ENCODE measurements at places on chromosomes 6 and 20.

- DNase-seq: no peak
These were observed 17.2 kb upstream of the FAM50B start for GRCh38 chr6:3831761-3832530.

- peak; percentile 29 for DNase-seq
These were observed 742 bp downstream of the TBCC start for GRCh38 chr6:42745083-42745639.

GRCh38 chr6:144467921-144468320 is 182.8 kb downstream of the UTRN start:
- DNase-seq: no peak

DNA sequence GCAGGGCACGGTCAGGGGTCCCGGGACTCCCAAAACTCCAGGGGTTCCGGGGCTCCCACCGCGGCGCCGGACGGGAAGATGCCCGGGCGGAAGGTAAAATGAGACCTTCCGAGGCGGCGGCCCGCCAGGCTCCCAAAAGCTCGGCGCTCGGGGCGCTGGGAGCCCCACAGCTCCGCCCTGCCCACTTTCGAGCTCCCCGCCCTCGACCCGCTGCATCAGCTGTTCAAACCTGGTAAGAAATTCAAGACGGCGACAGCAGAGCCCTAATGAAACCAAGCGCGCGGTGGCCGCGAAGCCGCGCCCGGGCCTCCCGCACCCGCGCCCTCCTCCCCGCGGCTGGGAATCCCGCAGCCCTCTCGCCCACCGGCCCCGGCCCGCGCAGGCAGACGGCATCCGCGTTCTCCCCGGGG is 369 bp downstream of the SLC4A11 start:
- peak; percentile 26 for DNase-seq

- DNase-seq: no peak
These were observed 154.8 kb upstream of the KCNQ5 start for GRCh38 chr6:72466971-72467566.

GRCh38 chr20:973785-974194 is 28.3 kb downstream of the RSPO4 start:
- peak; percentile 79 for DNase-seq

DNA sequence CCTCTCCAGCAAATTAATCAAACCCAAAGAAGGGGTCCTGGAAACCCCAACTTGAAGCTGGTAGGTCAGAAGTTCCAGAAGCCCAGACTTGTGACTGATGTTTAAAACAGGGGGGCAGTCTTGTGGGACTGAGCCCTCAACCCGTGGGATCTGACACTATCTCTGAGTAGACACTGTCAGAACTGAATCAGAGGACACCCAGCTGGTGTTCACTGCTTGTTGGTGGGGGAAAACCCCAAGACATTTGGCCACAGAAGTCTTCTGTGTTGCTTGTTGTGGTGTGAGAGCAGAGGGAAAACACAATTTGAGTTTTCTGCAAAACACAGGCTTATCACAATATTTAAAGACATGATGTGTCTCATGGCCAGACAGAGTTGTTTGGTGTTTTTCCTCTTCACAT is 29.9 kb downstream of the KIF13A start:
- peak; percentile 65 for DNase-seq

- no peak for DNase-seq
These were observed 375.2 kb downstream of the CD109 start for GRCh38 chr6:74071214-74071613.

DNA sequence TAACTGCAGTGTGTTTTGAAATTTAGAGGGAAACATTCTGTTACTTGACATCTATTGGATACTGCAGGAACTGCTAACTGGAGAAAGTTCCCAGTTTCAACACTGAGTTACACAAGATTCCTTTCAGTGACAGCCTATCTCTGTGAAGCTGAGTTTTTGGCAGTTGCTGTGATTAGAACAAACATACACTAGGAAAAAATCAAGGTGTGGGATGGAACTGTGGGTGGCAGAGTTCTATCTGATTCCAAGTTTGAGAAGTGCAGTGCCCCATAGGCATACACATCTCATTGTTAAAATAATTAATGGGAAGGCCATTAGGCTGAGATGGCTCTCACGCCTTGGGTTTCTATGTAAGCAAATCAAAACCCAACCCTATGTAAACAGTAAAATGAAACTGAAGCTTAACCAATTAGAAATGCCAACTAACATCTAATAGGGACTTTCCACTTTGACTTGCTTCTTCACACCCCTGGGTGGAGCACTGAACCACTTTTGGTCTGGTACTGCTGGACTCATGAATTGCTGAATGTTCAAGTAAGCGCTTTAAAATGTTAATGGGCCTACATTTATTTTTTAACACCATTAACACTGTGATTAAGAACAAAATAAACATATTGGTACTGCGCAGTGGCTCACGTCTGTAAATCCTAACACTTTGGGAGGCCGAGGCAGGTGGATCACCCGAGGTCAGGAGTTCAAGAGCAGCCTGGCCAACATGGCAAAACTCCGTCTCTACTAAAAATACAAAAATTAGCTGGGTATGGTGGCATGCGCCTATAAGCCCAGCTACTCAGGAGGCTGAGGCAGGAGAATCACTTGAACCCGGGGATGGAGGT is 55.2 kb upstream of the TBC1D7 start:
- peak; percentile 72 for DNase-seq

DNA sequence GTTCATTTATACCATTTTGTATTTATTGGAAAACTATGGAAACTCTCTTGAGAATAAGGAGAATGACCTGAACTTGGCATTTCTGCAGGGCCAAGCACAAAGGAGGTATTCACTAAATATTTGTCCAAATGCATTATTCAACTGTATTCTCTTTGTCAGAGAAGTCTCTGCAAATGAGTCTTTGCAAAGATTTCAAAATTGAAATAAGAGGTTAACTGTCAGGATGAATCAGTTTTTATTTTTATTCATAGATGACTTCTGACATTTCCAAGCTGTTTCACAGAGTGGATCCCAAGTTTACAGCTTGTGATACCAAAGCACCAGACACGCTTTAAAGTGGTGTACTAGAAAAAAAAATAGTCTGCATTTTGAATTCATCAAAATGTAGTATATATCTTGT is 131.6 kb downstream of the UTRN start:
- no peak for DNase-seq

GRCh38 chr20:25011831-25012241 is 19.3 kb upstream of the APMAP start:
- no peak for DNase-seq

DNA sequence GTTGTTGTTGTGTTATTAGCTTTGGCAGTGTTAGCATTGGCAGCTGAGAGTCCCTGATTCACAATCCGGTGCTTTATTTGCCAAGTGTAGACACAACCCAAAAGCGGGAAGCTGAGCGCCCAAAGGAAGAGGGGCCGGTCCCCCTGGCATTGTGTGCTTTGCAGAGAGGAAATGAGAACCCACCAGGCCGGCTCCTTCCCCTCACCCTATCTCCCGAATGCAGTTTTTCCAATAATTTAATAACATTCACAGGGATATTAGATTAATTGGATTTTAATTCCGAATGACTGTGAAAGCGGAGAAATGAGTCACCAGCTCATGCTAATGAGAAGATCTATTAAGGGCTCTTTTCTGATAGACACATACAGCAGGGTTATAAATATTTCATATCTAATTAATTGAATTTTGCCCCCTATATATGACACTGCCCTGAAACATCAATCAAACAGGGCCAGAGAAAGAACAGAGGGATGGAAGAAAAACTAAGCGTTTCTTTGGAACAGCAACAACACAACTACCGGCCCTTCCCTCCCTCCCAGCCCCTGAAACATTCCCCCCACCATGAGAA is 143.8 kb downstream of the MBOAT1 start:
- no peak for DNase-seq

GRCh38 chr6:152701863-152702401 is 4.2 kb downstream of the MYCT1 start:
- no peak for DNase-seq

- no peak for DNase-seq
These were observed 112.2 kb downstream of the PLEKHG1 start for GRCh38 chr6:150711584-150712504.

- no peak for DNase-seq
These were observed 53.7 kb downstream of the ANKRD60 start for GRCh38 chr20:58174708-58175280.

DNA sequence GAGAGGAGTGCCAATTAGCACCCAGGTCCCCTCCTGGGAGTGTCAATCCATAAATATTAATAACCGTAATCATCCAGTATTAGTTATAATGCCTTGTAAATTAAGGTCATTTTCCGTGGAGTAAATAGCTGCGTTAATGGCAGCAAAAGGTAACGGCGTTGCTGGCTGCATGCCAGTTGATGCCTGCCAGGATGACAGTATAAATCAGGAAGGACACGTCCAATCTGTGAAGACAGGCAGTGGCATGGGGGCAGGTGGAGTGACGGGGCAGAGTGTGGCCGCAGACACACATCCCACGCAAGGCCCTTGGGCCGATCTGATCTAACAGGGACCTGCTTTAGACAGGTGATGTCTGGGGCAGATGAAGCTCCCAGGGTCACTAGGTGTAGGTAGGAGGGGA is 49.1 kb downstream of the KCNB1 start:
- no peak for DNase-seq

DNA sequence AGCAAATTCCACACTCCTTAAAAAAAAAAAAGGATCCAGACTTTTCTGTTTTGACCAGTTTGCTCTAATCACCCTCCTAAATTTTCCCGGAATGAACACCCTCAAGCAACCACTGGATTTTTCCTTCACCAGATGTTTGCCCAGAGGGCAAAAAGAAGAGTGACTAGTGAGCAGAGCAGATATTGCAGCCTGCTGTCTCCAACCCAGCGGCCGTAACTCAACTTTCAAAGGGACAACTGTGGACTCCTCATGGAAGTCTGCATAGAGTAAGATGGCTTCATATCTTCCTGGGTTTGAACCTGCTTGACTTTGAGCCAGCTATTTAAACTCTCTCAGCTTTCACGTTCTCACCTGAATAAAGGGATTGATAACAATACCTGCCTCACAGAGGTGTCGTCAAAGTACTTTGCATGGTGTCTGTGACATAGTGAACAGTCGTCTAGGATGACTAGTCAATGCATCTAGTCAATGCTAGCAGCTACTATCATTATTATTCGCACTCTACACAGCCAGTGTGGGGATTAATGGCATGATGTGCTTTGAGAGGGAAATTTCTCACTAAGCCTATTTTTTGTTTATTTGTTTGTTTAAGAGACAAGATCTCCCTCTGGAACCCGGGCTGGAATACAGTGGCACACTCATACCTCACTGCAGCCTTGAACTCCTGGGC is 92.2 kb upstream of the HIVEP1 start:
- DNase-seq: no peak

GRCh38 chr6:167129159-167129558 is 6.3 kb downstream of the CCR6 start:
- DNase-seq: no peak

- no peak for DNase-seq
These were observed 158.3 kb downstream of the ZFP64 start for GRCh38 chr20:52033313-52033712.

DNA sequence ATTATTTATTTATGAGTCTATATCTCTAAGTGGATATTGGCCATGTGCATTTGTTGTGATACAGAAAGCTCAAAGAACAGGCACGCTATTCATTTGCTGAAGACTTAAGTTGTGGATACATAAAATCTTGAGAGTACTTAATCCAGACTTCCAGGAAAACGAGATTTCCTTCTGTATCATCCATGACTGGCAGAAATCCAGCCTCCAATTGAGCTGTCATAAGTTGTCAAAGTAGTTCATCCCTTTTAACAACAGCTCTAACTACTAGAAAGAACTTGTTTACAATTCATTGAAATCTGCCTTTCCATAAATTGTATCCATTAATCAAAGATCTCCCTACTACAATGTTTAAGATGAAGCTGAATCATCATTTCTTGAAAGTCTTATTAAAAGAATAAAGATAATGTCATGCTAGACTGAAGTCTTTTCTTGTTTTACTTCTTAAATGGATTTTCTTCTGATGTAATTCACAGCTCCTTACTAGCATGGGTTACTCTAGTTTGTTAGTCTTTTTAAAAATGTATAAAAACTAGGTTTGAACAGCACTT is 447.3 kb upstream of the CITED2 start:
- DNase-seq: no peak

GRCh38 chr6:132282696-132283095 is 118.6 kb downstream of the MOXD1 start:
- DNase-seq: no peak

GRCh38 chr6:57190140-57190539 is 18.0 kb downstream of the BAG2 start:
- no peak for DNase-seq

- no peak for DNase-seq
These were observed 15.0 kb upstream of the GMPR start for GRCh38 chr6:16223362-16223761.

DNA sequence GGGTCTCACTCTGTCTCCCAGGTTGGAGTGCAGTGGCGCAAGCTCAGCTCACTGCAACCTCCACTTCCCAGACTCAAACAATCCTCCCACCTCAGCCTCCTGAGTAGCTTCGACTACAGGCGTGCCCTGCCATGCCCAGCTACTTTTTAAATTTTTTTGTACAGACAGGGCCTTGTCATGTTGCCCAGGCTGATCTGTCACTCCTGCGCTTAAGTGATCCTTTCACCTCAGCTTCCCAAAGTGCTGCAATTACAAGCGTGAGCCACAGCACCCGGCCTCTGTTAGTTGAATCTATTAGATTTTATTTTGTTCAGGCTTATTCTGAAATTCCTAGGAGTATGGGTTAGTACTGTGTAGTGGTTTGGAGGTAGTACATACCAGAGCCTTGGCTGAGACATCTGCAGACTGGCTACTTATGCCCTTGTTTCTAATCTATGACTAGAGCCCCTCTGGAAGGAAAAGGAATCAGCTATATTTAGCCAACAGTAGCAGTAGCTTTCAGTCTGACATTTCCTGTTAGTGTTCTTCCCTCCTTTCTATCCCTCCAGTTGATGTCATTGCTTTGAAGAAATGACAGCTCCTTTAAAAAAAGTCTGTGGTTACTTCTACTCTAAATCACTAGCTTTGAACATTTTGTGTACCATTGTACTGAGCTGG is 74.4 kb downstream of the ITCH start:
- no peak for DNase-seq

GRCh38 chr6:85416049-85416448 is 33.8 kb upstream of the NT5E start:
- DNase-seq: no peak

- no peak for DNase-seq
These were observed 73.4 kb upstream of the PMEPA1 start for GRCh38 chr20:57783196-57783595.

DNA sequence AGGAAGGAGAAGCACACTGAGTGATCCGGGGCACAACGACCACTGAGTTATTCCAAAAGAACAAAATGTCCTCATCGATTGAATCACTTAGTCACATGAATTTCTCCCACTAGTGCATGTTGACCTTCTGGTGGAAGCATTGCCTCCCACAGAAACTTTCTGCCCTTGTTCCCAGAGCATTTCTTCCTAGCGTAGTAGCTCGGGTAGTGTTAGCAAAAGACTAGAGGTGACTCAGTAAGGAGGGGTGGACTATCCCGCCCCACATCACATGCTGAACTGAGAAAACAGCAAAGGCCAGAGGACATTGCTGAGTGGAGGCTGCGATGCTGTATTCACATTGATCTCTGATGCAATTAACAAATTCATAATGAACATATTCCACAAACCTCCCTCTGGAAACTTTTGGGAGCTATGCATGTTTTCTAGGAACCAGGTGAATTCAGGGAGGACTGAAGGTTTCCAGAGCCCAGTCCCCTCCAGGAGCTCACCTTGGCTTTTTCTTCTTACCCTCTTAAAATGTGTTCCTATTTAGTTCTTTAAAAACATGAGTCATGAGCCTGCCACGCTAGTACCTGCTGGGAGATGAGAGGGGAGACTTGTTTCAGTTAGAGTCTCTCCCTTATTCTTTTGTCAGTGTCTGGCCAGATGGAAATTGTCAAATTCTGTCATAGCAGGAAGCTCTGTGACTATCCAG is 507.9 kb downstream of the CDH26 start:
- DNase-seq: no peak
